ENCODE measurements at places on chromosomes 7 and 10. TPM values are rescaled to one million over a fixed set of nuclear protein-coding genes. Genes with fewer than 3 reads are reported as not detected.

Gene SLC37A3
- total RNA-seq = 43.2 TPM

Gene GPR141
- not detected for total RNA-seq

Gene NPC1L1
- not detected for total RNA-seq

GRCh38 chr7:51189777-51190176 is 126.8 kb downstream of the COBL start:
- H3K27ac ChIP-seq = no peak overlapping the region
- H3K27me3 ChIP-seq = no peaks in the 10 kb centered on the region
- no peak for DNase-seq
- no peaks in the 10 kb centered on the region for H3K36me3 ChIP-seq
- no peaks in the 10 kb centered on the region for H3K4me1 ChIP-seq

- no peak overlapping the region for H3K27ac ChIP-seq
- H3K27me3 ChIP-seq = peaks cover 92% of the 10 kb centered on the region
- no peaks in the 10 kb centered on the region for H3K4me1 ChIP-seq
- no peak for DNase-seq
- H3K36me3 ChIP-seq = no peaks in the 10 kb centered on the region
Measured at GRCh38 chr7:155457544-155458110, 302 bp upstream of the EN2 start.

DNA sequence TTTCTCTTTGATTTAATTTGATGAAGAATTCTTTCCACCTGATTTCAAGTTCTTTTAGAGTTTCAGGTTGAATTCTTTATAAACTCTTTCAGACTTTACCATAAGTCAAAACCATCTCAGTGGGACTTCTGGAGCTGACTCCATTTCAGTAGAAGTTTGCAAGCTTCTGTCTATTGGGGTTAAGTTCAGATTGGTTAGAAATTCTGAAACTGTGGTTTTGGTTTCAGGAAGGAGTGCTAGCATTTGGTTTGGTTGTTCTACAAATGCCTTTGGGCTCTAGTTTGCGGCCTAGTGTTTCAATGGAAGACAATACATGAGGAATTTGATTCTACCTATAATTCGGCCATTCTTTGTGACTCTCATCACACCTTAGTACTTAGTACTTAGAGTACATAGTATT is 176.8 kb upstream of the RHOBTB1 start:
- no peaks in the 10 kb centered on the region for H3K4me1 ChIP-seq
- no peaks in the 10 kb centered on the region for H3K36me3 ChIP-seq
- no peak for DNase-seq
- no peak overlapping the region for H3K4me3 ChIP-seq
- no peak overlapping the region for H3K27ac ChIP-seq

Gene LRRD1
- under 0.01 TPM for total RNA-seq

Gene CTAGE8
- total RNA-seq = not detected

Gene WNT16
- total RNA-seq = 1.7 TPM

Gene NOS3
- 0.28 TPM for total RNA-seq

Gene FAM24B
- 1.6 TPM for total RNA-seq

- H3K4me3 ChIP-seq = no peak overlapping the region
- no peaks in the 10 kb centered on the region for H3K27me3 ChIP-seq
- DNase-seq = no peak
- H3K4me1 ChIP-seq = peaks cover 3% of the 10 kb centered on the region
- H3K27ac ChIP-seq = no peak overlapping the region
- H3K36me3 ChIP-seq = no peaks in the 10 kb centered on the region
Measured at GRCh38 chr7:48170506-48170905, 752 bp upstream of the ABCA13 start.
